ENCODE measurements at places on chromosomes 3 and 15.

- DNase-seq, result no peak
Measured at GRCh38 chr3:52146811-52147210, 7.4 kb downstream of the POC1A start.

GRCh38 chr15:76168237-76168984, 108.6 kb downstream of the TMEM266 start:
- DNase-seq, result no peak

DNA sequence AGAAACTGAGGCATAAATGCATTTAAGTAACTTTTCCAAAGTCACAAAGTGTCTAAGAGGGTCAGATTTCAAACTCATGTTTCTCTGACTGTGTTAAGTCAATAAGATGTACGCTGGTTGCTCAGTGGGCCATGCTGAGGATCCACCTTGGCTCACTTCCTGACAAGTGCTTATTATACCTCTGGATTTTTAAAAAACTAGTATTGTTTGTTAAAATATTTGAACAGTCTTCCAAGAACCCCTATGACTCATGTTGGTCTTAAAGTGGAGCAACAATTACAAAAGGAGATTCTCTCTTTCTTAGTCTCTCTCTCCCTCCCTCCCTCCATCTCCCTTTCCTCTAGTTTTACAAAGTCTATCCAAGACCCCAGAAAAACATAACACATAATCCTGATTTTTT, 1050.2 kb downstream of the AGBL1 start:
- no peak for DNase-seq

DNA sequence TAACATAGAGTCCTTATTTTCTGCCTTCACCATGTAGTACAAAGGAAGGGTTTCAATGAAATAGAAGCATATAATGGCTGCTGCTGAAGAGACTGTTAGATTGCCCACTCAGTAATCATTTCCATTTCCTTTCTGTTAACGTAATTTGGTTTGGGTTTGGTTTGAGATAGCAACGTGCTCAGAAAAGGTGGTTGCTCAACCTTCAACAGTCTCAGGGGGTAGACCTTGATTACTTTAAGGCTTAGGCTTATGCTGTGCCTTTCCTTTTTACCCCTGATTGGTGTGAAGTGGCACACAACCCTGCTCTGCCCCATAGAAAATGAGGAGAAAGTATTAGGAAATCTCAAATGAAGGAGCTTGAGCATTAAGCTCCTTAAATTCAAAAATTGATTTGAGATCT, 163.7 kb upstream of the TP63 start:
- no peak for DNase-seq

- DNase-seq, result no peak
Measured at GRCh38 chr15:79314811-79315210, 3.9 kb downstream of the TMED3 start.

GRCh38 chr3:183242431-183242830, 10.6 kb upstream of the B3GNT5 start:
- no peak for DNase-seq
